ENCODE measurements at places on chromosomes 5 and 9.
A peak's percentile ranks its signal among the peaks of the same experiment; 100 is the strongest.

DNA sequence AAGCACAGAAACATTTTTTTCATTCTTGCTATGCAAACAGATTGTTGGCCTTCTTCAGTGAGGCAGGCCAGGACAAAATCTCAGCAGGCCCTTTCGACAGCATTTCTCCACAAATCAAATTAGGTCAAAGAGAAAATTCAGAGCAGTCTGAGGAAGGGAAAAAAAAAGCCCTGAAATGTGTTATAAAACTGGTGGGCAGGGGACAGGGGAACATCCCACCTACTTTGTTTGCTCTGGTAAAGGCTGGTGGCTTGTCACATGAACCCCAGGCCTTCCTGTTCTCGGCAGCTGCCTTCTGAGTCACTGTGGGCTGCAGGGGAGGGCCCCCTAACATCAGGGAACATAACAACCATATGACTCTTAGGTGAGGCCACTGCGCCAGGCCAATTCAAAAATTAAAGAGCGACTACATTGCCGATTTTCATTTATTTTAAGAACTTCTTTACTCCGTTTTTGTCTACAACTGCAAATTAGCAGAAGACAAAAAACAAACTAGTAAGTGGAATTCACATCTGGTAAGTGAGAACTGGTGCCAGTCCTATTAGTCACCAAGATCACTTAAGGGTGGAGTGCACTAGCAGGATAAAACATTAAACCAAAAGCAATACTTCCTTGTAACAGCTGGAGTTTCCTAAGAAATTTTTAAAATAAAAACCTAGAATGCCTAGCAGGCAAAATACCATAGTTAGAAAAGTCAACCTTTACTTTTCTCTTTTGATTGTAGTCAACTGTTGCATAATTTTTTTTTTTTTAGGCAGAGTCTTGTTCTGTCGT, 46.2 kb upstream of the DENND4C start:
- peak; percentile 88 for DNase-seq

DNA sequence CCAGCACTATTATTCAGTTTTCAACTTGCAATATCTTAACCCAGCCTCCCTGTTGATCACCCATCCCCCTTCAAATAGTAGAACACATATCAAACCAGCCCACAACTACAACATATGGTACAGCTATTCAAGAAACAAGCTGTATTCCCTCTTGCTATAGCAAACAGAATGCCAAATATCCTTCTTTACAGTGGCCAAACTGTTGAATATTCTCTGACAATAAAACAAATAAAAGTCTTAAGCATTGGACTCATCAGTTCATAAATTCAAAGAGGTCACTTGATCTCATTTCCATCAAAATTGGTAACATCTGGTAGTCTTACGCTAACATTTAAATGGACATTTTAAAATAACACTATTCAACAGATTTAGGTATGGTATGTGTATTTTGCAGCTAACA, 350.8 kb downstream of the EFNA5 start:
- DNase-seq, result no peak

- DNase-seq, result no peak
These were observed 3.8 kb downstream of the ACTBL2 start for GRCh38 chr5:57478826-57479225.

- no peak for DNase-seq
These were observed 61.5 kb upstream of the RARS1 start for GRCh38 chr5:168424594-168425323.

- DNase-seq, result no peak
These were observed 29.4 kb downstream of the HRH2 start for GRCh38 chr5:175687231-175687701.

GRCh38 chr5:157520911-157521703, 54.5 kb downstream of the ADAM19 start:
- DNase-seq, result no peak

DNA sequence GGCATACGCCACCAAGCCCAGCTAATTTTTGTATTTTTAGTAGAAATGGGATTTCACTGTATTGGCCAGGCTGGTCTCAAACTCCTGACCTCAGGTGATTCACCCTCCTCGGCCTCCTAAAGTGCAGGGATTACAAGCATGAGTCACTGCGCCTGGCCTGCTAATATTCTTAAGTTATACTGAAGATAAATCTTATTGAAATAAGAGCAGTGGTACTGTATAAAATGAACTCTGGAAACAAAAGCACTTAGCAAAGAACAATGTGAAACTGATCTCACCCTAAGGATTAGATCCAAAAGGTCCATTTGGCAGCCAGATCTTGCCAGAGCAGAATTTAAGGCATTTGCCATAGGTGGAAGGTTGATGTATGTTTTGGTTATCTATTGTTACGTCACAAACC, 27.1 kb downstream of the CYSTM1 start:
- DNase-seq, result no peak

DNA sequence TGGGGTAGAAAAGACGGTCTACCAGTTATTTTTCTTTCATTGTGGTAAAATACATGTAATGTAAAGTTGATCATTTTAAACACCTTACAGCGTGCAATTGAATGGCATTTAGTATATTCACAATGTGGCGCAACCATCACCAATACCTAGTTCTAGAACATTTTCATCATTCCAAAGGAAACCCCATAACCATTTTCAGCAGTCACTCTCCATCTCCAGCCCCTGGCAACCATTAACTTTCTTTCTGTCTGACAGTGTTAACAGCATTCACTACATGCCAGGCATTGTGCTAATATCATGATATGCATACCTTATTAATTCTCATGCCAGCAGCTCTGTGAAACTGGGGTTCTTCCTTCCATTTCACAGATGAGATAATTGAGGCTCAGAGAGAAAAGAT, 32.0 kb downstream of the PTGS1 start:
- no peak for DNase-seq

- no peak for DNase-seq
These were observed 50.1 kb downstream of the DRD1 start for GRCh38 chr5:175393897-175394296.

- no peak for DNase-seq
These were observed 208.2 kb downstream of the SEC61B start for GRCh38 chr9:99430301-99430700.

DNA sequence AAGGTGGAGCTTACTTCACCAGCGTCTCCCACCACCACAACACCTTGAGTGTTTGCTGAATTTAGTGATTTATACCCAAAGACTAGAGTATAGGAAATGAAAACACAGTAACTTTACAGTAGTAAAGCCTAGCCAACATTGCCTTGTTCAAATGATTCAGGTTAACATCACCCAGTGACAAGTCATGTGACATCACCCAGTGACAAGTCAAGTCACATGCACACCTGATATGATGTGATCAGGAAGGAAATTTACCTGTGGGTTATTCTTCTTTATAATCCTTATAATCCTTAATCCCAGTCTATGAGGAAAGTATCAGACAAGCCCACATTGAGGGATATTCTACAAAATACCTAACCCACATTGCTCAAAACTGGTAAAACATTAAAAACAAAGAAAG, 545.6 kb upstream of the MEF2C start:
- no peak for DNase-seq

DNA sequence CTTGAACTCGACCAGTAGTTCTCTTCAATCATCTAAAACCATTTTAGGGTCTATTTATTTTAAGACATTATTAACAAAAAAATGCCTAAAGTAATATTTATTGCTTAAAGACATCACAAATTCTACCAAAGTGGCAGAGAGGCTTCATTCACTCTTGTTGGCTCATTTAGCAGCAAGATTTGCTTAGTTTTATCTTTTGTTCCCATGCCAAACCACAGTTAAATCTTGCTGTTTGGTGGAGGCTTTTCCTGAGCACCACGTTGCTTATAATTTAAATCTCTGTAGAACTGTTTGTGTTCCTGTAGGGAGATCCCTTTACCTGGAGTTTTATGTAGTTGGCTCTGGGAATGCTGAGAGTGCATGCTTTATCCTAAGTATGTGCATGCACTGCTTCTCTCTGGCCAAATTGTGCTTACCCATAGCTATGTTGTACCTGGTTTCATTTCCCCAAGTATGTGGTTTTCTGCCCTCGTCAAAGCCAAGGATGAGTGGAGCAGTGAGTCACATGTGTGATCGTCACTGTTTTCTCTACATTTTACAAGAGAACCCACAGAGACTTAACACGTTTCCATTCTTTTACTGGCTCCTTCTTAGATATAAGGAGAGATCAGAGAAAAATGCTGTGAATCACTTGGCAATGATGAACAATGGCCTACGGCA, 42.1 kb upstream of the MAST4 start:
- DNase-seq, result peak; percentile 40

GRCh38 chr9:69317081-69317480, 7.9 kb upstream of the ENTREP1 start:
- no peak for DNase-seq

DNA sequence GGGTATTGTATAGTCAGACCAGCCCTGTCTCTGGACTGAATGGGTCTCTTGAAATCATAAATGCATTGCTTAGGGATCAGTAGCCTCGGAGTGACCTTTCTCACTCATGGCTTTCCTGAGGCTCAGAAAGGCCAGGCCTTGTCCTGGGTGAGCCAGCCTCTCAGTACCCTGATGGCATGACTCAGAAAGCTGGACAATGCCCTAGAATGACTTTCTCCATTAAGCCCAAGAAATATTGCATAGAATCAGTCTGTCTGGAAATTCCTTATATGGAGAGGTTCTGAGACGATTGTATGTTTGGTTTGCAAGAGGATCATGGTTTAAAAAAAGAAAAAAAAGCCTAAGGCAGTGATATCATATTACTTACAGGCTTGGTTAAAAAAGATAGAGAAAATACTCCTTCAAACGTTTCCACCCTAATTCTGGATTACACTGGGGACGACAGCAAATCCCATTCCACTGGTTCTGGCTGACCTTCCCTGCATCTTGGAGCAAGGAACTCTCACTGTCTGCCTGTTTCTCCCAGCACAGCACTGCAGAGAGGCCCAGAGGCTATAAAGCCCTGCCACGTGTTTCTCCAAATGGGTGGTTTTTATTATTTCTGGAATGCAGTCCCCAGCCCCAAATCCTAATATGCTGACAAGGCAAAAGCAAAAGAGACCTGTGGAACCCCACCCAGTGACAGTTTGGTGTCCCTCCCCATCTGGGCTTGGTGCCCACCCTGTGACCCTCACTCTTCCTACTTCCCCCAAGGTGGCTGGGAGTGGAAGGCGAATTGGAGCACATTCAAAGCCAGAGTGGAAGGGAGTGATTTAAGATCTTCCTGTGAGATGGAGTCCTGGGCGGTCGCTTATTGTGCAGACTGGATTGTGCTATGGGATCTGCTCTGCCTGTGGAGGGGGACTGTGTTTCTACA, 34.4 kb downstream of the MAP1B start:
- no peak for DNase-seq

DNA sequence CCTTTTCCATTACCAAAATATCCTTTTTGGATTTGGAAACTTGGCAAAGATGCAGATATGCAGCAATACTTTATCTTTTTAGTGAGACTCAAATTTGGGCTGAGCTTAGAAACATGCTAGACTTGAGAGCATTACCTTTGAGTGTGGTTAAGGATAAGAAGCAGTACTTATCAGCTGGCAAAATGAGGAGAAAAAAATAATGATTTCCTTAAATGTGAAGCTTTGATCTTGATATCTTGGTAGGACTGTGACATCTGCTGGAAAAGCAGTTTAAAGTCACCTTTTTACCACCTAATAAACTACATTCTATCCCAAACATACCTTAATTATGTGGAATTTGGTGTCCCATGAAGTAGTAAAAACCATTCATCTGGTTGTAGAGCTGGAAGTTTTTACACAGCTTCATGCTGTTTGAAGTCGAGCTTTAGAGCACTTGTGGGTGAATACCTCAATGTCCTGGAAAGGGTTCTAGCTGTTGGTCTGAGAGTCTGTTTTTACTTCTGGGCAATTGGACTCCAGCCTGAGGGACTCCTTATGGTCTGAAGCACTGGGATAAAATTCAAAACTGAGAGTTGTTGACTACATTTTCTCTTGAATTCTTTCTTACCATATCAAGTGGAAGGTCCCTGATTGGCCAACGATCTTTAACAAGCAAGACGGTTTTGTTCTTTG, 53.4 kb downstream of the LRRC70 start:
- DNase-seq, result no peak

- no peak for DNase-seq
These were observed 237.7 kb upstream of the KLF4 start for GRCh38 chr9:107727086-107727780.

DNA sequence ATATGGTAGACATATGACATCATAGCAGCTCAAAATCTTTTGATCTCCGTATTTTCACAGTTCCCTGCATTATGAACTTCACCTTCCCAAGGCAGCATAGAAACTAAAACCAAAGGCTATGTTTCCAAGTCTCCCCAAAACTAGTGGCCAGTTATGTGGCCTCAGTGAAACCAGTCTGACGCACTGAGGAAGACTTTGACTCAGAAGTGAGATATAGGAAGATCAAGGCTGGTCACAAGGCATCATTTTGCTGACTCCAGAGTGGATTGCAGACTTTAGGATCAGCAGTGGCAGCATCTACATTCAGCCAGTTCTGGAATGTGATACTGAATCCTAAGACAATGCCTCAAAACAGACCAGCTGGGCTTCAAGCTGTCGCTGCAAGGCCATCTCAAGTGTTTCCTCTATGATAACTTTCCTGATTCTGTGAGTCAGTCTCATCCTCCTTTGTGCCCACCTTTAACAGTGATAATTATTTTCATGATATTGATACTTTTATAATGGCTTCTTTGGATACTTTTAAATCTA, 34.4 kb upstream of the ELL2 start:
- DNase-seq, result no peak

DNA sequence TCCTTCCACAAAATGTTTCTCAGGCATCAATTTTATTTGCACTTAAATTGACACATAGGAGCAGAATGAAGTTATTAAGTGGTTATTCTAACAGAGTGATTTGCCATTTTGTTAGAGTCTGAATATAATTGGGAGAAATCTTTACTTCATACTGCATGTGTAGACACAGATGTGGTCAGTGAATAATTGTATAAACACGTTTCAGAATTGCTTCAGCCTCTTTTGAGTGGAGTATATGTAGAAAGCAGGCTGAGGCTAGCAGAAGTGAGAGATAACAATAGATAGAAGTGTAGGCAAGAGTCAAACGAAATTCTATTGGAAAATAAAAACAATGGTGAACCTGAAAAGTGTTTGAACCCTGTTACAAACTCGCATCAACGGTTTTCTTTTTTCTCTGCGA, 270.7 kb downstream of the TMEM167A start:
- no peak for DNase-seq

DNA sequence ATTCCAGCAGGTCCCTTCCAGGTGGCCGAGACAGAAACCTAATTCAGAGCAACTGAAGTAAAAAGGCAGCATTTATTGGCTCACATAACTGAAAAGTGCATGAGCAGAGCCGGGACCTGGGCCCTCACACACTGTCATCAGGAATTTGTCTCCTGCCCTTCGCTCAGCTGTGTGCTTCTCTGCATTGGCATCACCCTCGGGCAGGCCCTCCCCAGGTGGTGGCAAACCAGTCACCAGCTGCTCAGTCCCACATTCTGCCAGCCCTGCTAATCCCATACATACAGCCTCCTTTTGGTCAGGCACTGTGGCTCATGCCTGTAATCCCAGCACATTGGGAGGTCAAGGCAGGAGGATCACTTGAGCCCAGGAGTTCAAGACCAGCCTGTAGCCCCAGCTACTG, 11.5 kb upstream of the CPLX2 start:
- no peak for DNase-seq

- no peak for DNase-seq
These were observed 9.3 kb downstream of the OBP2B start for GRCh38 chr9:133199648-133200321.

All from activated naive CD4-positive, alpha-beta T cell treated with anti-CD3 and anti-CD28 coated beads, Interleukin-2, amount 50 U/mL, for 72 hours (primary cell).